CD8-positive, alpha-beta T cell (primary cell): ENCODE measurements at places on chromosomes 2 and 18. TPM values are rescaled to one million over a fixed set of nuclear protein-coding genes. Genes with fewer than 3 reads are reported as not detected.

DNA sequence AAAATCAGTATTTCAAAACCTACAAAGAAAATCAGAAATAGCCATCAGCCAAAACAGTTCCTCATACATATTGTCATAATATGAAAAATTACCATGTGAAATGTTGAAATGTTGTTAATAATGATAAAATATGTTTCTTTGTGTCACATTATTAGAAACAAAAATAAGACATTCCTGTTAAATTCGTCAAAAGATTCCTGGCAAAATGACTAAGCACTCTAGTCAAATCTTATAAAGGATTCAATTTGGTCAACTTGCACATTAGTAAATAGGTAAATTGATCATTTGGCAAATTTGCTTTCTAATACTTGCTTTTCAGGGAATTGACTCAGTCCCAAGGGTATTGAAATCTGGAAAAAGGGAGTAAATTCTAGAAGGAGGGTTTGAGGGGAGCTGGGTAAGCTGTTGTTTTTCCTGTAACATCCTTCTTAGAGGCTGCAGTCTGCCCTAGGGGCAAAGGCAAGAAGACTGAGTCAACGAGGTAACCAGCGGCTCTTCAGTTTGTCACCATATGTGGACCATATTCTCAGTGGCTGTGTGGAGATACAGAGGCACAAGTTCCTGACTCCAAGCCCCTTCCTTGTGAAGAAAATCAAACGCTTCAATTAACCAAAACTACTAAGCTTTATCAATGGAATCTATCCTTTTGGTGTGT lies 482.3 kb downstream of the TNS1 start:
- no peak for DNase-seq

- no peak for DNase-seq
Observed at GRCh38 chr2:234249873-234250272, 199.4 kb downstream of the SPP2 start.

DNA sequence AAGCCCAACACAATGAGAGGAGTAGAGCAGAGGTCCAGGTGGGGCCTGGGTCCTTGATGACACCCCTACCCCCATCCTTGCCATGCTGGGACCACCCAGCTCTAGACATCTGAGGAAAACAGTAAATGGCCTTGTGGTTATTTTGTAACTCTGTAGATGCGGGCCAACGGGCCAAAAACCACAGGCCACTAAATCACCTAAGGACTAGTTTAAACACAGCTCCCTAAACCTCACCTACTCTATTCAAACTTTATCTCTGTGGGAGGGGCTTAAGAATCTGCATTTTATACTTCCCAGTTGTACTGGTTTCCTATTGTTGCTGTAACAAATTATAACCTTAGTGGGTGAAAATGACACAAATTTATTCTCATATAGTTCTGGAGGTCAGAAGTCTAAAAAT lies 19.0 kb upstream of the SERTAD2 start:
- DNase-seq, result no peak

- DNase-seq, result no peak
Observed at GRCh38 chr2:36455788-36456187, 100.2 kb downstream of the CRIM1 start.

DNA sequence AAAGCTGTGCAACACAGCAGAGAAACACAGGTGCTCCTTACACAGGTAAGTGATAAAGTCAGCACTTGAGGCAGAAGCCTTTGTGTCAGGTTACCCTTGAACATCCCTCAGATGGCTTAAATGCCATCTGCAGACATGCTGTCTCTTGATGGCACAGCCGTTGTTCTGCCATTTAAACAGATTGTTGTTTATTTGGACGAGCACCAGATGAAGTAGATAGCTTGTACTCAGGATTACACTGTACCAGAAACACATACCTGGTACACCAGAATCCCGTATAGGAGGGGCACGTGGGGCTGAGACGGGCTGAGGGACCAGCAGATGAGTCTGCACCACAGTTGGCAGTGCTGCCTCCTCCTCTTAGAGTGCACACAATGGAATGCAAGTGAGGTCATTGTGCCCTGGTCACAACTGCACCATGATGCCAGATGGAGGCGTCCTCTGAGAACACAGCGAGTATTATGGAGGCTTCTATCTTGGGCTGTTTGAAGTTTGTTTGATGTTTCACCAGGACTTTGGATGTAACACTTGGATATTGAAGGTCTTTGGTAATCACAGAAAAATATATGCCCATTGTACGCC lies 143.0 kb downstream of the TANC1 start:
- no peak for DNase-seq

DNA sequence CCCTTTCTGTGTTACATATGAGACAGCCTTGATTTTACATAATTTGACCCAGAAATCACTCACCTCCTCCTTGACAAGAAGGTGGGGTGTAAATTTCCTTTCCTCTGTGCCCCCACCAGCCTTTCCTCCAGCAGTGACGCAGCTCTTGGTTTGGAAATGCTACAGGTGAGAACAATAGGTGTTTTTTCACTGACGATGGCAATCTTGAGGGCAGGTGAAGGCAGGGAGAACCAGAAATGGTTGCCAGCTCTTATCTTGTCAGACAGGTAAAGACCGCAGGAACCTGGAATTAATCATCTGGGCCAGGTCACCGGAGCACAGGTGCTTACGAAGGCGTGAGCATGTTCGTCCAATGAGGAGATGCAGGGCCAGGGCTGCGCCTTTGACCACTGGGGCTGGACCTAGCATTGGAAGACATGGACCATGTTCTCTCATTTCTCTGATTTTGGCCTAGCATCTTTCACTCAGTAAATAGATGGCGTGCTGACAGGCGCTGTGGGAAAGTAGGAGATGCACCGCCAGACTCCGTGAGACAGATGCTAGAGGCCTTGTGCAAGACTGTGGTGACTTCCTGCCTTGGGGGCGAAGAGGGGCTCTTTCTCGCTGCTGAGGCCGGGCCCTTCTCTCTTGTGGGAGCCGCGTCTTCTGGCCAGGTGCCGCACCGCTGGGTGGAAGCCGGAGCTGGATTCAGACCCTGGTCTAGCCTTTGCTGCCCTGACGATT lies 4.0 kb downstream of the CIDEA start:
- DNase-seq, result no peak

- no peak for DNase-seq
Observed at GRCh38 chr2:152176113-152176714, 651 bp upstream of the STAM2 start.

GRCh38 chr2:213238753-213239495 lies 45.3 kb upstream of the SPAG16 start:
- DNase-seq, result no peak

- DNase-seq, result no peak
Observed at GRCh38 chr2:215631696-215632095, 195.8 kb upstream of the FN1 start.

DNA sequence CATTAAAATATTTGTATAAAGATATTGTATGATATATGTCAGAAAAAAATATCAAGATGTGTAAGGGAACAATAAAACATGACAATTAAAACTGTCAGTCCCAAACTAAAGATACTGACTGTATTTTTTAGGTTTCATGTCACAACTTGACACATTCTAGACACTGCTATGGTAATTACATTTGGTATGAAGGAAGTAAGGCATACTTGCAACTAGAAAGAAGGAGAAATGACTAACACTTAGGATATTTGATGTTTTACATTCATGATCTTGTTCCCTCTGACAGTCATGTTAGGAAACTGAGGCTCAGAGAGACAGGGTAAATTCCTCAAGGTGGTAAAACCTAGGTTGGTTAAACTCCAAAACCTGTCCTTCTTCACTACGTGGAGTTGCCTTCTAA lies 68.3 kb downstream of the TMEFF2 start:
- DNase-seq, result no peak

GRCh38 chr2:27184115-27184514 lies 27.7 kb upstream of the ATRAID start:
- no peak for DNase-seq

DNA sequence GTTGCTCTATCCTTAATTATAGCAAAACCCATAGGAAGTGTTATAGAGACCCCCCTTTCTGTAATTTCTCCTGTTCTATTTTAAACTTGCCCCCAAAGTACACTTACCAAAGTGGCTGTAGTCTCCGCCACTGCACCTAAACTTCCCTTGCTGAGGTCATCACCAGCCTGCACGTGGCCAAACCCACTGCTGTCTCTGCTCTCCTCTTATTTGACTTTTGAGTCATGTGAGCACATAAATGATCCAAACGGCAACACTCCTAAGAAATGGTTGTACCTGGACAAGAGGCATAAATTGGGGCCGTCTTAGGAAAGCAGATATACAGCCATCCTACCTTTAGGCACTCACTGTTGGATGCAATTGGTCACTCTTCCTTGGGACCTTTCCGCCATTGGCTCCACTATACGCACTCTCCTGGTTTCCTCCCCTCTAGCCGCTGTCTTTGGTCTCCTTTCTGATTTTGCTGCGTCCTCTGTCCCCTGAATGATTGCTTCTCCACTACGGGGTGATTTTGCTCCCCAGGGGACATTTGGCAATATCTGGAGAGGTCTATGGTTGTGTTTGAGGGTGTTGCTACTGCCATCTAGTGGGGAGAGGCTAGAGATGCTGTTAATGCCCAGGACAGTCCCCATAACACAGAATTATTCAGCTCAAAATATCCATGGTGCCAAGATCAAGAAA lies 19.2 kb upstream of the IL36G start:
- DNase-seq, result peak; percentile 59

- no peak for DNase-seq
Observed at GRCh38 chr2:66186537-66186936, 248.4 kb upstream of the MEIS1 start.

DNA sequence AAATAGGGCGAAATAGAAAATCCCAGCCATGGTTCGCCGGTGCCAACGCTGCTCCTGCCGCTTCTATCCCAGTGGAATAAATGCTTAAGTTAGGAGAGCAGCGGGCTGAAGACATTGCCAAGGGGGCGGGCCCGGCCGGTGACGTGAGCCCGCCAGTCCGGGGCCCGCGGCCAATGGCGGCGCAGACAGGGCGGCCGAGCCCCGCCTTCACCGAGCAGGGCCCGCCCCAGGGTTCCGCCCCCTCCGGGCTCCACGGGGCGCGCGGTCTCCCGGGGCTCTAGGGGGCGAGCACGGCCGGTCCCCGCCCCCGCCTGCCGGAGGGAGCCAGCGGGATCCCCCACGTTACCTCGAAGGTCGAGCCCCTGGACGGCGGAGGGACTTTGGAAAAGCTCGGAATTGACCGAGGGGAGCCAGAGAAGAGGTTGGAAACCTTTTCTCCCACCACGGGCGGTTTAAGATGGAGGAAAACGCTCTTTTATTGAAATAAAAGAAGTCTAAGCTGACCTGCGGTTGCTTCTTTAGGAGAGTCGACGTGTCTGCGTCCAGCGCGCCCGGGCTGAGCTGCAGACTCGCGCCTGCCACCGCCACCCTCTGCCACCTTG lies at the start of gene EPHA4:
Gene EPHA4, minus strand, starts transcription at position 86 of the 602 bp plus-strand sequence. Its CDS starts 56 bp downstream, at position 30.
- DNase-seq, result peak; percentile 79

DNA sequence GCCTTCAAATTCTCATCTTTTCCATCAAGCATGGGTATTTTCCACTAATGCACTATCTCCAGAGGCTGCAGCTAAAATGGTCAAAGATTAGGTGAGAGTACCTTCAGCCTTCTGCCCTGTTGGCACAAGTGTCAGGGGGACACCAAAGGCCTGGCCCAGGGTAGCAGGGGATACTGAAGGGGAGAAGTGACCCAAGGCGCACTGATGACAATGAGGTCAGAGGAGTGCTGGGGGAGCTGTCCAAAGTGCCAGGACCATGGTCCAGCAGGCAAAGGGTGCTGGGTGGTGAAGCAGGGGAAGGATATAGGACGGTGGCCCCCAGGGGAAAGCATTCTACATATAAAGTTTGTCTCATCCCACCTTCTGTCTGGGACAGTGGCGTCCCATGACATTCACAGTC lies 303.4 kb downstream of the SMAD2 start:
- DNase-seq, result no peak

GRCh38 chr2:77325395-77325794 lies 196.8 kb downstream of the LRRTM4 start:
- DNase-seq, result no peak

DNA sequence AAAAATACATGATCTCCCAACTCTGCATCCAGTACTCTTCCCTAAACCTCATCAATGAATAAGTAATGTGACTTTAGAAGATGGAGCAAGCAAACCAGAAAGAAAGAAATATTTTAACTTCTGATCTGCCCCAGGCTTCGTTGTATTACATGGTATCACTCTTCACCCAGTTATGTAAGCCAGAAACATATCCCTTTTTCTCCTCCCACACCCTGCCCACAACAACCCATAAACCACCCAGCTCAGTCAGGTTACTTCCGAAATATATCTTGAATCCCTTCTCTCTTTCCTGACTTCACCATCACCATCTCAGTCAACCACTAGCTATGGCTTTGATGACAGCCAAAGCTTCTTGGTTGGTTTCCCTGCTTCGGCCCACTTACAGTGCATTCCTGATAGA lies 295.8 kb upstream of the PARD3B start:
- DNase-seq, result no peak

GRCh38 chr2:128775217-128775913 lies 456.7 kb upstream of the HS6ST1 start:
- no peak for DNase-seq

DNA sequence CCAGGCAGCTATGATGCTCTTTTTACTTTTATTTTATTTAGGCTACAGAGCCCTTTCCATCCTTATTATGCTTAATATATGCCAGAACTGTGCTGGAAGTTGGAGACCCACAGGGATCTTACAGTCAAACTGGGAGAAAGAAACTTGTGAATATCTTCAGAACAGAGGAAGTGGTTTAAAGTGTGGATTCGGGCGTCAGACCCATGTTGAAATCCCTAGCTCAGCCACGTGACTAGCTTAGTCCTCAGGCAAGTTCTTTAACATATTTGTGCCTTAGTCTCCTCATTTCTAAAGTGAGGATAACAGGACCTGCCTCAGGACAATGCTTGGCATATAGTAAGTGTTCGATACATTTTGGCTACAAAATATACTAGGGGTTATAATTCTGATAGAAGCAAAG lies 59.1 kb downstream of the MAP3K20 start:
- no peak for DNase-seq

DNA sequence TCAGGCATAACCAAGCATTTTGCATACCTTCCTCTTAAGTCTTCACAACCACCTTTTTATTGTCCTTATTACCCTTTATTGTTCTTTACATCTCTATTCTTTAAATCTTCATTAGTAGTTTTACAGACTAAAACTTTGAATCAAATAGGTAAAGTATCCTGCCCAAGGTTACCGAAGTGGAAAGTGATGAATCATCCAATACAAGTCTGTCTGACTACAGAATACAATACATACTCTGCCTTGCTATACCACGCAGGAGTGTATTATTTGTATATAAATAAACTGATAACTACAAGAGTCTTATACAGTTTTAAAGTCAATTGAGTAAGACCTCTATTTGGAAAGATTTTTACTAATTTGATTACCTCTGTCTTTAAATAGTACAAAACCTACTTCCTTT lies 196.0 kb downstream of the ZEB2 start:
- no peak for DNase-seq

DNA sequence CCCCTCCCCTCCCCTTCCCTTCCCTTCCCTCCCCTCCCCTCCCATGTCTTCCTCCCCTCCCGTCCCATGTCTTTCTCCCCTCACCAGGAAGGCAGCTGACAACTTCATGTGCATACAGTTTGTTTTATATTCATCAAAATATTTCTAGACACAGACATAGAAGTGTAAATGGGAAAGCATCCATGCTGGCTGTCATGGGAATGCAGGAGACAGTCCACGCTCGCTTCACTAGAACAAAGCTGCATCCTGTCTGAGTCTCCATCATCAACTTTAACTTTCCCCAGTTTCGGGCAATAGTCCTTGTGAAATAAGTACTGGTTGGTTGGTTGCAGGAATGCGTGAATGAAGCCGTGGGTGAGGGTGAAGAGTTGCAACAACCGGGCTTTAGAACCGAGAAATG lies 226.9 kb downstream of the DCDC2C start:
- DNase-seq, result no peak

Gene SLC39A6
- total RNA-seq, result 12.3 TPM

Gene ACTG2
- total RNA-seq, result not detected

Gene SIX2
- not detected for total RNA-seq

Gene SULT1C4
- not detected for total RNA-seq

Gene SH2D6
- total RNA-seq, result 0.33 TPM

Gene FMNL2
- not detected for total RNA-seq
